ENCODE measurements at places on chromosomes 4 and X.

DNA sequence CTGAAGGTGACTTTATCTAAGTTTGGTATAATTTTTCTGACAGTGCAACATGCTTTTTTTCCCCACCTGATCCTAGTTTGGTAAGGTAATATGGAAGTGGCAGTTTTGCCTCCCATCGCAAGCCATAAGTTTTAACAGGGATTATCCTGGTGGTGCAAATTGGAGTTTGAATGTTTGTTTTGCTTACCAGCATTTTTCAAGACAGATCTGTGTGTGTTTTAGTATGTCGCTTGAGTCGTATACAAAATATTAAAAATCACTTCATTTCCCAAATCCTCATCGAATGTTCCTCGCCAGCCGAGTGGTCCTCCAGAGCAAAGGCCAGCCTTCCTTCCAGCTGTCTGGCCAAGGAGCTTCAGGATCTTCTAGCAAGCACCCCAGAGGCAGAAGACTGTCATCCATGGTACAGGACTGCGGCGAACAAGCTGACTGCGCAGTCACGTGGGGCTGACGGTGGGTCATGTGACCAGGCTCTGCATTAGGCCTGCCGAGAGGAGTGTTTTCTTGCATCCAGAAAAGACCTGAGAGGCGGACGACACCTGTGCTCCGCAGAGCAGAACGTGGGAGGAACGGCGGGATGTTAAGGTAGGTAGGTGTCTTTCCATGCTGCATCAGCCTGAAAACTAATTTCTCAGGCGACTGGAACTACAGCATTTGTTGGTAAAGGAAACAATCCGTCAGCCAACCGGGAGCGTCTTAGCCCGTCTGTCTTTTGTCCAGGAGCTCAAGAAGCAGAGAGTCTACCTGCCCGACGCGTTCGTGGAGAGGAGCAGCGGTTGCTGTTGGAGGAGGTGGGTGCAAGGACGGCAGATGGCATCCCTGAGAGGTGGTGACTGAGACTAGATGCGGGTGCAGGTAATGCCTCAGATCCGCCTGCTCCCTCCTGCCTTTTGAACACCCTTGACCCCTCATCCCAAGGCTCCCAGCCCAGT lies at the start of gene GPRASP3:
TSS of gene GPRASP3 (plus strand) at position 507 of the 932 bp plus-strand sequence. CDS start 28,253 bp downstream, outside the sequence.
- peak; percentile 43 for DNase-seq

- no peak for DNase-seq
Measured at GRCh38 chr4:179472164-179472563, 2029.9 kb upstream of the AGA start.

DNA sequence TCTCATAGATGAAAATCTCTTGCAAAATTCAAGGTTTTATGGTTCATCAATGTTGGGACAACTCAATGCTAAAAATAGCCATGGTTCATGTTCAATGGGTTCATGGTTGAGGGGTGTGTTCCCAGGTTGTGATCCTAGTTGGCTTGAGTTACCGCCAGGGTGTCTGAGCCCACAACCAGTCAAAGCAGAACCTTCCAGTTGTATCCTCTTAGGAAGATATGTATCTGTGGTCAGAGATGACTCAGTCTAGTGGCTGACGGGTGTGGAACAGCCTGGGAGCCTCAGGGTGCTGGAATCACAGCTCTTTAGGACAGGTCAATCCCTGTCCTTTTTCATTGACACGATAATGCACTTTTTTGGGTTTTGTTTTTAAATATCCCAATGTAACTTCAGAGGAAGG lies 192.3 kb upstream of the NR3C2 start:
- DNase-seq = no peak

DNA sequence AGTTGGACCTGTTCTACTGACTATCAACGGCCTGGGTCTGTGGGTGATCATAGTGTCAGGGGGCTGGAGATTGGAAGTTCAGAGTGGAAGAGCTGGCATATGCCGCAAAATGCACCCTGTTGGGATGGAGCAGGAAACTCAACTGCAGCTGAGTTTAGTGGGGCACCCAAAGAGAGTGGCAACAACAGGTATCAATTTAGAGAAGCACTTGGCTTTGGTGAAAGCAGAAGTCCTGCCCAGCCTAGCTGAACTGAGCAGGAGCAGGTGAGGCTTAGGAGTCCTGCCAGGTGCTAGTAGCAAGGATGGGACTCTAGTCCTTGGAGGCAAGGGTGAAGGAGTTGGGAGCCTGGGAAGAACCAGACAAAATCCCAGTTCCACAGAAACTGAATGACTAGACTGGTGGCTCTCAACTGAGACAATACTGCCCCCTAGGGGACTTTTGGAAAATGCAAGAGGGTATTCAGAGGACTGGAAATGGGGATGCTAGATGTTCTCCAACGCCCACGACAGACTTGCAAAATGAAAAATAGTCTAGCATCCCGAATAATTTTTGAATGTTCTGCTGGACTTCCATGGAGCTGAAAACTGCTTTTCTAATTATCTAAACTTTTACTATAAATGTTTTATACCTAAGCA lies 49.4 kb downstream of the RTL9 start:
- DNase-seq = peak; percentile 36

Measured in dermis microvascular lymphatic vessel endothelial cell (primary cell).